ENCODE measurements at places on chromosomes 5 and 9.

DNA sequence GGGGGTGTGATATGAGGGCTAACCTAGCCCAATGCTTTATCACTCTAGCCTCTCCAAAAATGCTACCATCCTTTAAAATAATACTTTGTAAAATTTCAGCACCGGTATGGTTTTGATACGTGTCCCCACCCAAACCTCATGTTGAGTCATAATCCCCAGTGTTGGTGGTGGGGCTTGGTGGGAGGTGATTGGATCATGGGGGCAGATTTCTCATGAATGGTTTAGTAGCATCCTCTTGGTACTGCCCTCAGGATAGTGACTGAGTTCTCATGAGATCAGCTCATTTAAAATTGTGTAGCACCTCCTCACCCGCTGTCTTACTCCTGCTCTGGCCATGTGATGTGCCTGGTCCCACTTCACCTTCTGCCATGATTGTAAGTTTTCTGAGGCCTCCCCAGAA is 35.0 kb upstream of the ANKH start:
- no peak for DNase-seq

GRCh38 chr5:127029581-127030258 is 638 bp downstream of the MARCHF3 start:
- DNase-seq, result peak; percentile 15

GRCh38 chr5:96997265-96997859 is 61.5 kb downstream of the LNPEP start:
- DNase-seq, result no peak

DNA sequence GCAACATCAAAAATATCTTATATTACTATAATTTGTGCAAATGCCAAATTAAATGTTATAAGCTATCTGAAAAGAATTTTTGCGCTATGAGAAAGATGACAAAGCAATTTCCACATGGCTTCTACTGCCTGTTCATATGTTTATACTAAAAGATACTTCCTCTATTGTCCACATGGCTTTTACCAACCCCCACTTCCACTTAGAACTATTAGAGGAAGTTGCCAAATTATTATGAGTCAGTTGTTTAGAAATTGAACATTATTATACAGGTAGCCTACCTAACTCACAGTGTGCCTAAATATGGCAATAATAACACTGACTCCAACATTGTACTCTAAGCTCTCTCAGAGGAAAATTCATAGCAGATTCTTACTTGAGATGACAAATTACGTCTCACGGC is 37.6 kb upstream of the SLC27A6 start:
- no peak for DNase-seq

DNA sequence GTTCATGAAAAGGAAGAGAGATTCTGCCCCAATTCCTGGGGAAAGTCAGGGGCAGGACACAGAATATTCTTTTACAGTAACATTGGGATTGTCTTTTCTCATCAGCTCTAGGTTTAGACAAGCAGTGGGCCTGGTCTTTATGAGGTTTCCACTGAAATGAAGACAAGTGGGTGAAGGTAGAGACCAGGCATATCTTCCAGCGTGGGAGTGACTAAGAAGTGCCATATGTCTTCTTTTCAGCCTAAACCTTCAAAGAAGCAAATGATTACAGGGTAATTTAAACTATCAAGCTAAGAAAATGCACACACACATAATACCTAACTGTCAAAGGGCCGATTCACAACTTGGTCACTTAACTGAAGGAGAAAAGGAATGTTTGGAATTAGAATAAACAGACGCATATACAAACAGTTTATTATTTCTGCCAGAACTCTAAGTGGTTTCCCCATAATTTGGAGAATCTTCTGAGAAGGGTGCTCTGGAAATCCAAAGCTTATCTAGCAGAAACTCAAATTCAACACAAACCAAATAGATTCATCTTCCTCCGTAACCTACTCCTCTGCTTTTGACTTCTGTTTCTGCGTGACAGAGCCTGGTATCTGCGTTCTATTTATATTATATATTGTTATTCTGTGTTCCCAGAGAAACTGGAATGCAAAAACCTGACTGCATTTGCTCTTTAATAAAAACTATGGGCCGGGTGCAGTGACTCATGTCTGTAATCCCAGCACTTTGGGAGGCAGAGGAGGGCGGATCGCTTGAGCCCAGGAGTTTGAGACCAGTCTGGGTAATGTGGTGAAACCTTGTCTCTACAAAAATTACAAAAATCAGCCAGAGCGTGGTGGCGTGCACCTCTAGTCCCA is 22.0 kb upstream of the TEK start:
- no peak for DNase-seq

DNA sequence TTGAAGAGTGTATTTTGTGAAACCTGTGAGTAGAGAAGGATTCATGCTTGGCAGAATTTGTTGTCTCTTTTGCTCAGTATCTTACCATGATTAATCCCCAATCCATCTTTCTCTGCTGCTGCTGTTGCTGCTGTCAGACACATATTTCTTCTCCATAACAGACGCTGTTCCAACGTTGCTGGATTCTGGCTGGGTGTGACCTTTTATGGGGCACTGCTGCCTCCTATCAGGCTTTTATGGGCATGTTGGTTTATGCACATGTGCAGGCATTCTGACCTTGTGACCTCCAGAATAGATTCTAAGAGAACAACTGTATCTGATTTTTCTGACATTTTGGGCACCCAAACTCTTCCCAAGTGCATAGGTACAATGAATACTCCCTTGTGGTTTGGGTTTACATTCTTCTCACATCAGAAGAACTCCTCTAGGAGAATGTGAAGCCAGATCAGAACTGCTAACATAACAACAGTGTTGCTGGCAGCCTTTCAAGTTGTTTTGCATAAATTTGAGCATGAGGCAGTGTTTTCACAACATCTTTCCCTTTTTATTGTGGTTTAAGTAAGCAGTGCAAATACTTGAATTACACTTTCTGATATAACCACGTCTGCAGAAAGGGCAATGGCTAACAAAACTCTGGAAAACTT is 9.2 kb upstream of the ISL1 start:
- DNase-seq, result no peak

- no peak for DNase-seq
Observed at GRCh38 chr5:33034777-33035176, 323.7 kb downstream of the NPR3 start.

DNA sequence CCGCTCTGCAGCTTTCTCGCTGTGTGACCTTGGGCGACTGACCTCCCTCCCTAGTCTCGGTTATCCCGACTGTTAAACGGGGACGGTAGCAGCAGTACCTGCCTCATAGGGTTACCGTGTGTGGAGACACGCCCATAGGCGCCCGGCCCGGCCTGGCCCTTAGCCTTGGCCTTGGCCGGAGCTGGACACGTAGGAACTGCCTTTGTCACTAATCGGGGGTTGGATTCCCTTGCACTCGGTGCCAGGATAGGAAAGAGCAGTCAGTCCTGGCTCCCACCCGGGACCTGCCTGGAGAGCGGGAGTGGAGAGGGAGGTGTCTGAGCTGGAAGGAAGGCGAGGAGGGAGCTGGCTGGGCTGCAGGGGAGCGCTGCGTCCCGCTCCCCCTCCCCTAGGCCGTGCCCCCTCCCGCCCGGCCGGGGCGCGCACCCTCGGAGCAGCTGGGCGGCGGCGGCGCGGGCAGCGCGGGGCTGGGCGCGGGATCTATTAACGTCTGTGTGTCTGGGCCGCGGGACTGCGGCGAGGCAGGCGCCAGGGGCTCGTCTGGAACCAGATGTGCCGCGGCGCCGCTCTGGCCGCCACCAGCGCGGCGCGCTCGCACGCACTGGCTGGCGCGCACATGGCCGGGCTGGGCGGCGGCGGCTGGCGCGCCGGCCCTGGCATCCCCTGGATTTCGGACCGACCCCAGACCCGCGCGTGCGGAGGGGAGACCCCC is 31.7 kb downstream of the PRRX2 start:
- no peak for DNase-seq

DNA sequence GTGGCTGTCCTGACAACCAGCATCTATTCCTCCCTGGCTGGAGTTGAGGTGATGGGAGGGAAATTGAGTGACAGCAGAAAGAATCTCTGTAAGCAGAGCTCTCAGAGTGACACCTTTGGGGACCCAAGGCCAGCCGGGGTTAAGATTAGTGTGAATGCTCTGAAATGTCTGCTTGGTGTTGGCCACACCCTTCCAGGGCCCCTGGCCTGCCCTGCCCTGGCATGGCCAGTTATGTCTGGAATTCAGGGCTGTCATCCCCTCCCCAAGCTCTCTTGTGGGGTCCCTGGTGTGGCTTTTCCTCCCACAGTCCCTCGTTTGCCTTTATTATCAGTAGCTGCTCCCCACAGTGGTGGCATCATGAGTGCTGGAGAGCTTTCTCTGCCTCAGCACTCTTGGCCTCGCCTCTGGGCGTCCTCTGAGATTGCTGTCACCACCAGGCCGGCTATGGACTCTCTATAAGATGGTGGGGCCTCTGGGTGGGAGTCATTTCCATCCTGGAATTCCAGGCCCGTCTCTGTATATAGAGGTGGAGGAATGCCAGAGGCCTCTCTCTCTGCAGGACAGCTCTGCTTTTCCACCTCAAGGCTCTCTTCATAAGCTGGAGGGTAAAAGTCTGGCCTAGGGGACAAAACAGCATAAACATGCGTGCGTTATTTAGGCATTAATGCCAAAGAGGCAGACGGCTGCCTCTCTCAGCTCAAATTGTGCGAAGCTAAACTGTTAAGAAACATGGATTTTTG is 3.6 kb downstream of the TMEM252 start:
- DNase-seq, result no peak

DNA sequence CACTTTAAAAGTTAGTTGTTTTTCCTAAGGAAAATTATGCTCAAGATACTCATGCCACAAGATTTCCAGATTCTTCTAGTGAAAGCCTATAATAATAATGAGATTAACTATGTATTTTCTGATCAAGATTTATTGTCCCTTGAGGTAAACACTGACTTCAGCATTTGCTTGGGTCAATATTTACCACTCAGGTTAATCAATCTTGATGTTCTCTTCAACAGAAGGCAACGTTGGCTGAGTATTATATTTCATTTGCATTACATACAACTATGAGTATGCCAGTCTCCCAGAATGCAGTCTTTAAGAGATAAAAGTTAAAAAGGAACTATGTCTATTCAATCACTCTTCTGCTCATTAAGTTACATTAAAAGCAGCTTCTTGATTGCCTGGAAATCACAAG is 115.6 kb downstream of the GPR21 start:
- no peak for DNase-seq

DNA sequence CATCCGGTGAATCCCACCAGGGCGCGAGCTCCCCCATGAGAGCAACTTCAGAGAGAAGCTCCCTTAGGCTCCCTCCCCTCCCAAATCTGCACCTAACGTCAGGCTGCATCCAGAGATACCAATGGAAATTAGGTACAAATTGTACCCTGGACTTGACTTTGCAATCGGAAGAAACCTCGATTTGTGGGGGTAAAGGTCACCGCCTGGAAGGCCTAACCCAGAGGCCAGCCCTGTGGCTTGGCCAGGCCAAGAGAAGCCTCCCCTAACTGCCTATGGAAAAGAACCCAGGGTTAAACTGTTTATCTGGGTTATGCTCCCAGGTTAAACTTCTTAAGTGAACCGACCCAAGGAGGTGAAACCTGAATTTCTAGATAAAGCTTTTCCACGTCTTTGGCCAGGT is 80.4 kb downstream of the GTF3C4 start:
- no peak for DNase-seq

GRCh38 chr5:6950860-6951259 is 237.6 kb downstream of the TENT4A start:
- no peak for DNase-seq

GRCh38 chr5:107025712-107026497 is 644.8 kb downstream of the EFNA5 start:
- no peak for DNase-seq

All from activated T-helper 1 cell treated with Interleukin-2 at 50 U/mL for 16 hours (primary cell).